ENCODE measurements at places on chromosomes 4 and X.

DNA sequence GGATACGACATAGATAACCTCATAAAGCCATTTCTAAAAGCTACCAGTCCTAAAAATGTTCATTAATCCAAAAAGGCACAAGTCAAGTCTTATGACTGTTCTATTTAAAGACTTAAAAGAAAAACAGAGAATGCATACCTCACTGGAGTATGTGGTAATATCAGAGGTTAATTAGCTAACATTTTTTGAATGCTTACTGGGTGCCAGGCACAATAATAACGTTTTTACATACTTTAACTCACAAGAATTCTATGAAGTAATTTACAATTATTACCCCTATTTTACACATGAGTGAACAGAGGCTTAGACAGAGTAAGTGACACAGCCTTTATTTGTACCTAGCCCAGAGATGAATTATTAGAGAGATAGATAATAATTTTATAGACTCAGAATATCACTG is 207.5 kb downstream of the PDGFC start:
- DNase-seq = no peak

- no peak for DNase-seq
These were observed 65.4 kb downstream of the SOX3 start for GRCh38 chrX:140439476-140439875.

DNA sequence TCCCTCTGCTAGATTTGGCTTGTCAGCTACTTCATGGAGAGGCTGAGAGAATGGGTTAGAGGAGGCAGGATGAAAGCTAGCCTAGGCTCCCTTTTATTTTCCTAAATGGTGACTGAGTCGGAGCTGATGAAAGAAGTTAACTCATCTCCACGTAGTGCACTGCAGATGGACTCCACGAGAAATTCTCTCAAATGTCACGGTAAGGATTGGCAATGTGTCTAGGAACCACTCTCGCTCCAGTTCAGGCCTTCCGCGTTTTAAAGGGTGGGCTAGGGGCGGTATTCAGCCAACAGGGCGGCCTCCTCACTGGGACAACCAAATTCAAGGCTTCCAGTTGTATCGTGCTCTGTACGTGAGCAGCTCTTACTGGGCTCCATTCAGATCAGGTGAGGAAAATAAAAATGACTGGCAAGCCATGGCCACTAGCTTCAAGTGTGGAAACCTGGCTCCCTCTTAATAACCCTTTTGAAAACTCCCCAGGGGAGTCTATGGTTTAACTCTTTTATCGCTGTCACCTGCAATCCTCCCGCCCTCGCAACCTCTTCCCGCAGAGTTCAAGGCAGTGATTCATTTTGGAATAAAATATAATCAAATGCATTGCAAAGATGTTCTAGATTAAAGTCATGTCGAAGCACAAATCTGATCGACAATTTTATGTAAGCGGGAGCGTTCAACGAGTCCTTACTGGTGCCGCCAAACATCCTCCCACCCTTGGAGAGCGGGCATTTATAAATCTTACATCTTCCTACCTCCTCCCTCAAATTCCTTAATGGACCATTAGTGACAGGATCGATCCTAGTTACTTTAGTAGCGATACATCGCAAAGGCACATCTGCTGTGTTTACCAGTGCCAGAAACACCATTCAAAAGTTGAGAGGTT is 1.2 kb downstream of the SPOCK3 start:
- DNase-seq = no peak

GRCh38 chr4:77651820-77652219 is 46.2 kb downstream of the CXCL13 start:
- no peak for DNase-seq

- DNase-seq = no peak
These were observed 79.2 kb upstream of the DDIT4L start for GRCh38 chr4:100269446-100269845.

DNA sequence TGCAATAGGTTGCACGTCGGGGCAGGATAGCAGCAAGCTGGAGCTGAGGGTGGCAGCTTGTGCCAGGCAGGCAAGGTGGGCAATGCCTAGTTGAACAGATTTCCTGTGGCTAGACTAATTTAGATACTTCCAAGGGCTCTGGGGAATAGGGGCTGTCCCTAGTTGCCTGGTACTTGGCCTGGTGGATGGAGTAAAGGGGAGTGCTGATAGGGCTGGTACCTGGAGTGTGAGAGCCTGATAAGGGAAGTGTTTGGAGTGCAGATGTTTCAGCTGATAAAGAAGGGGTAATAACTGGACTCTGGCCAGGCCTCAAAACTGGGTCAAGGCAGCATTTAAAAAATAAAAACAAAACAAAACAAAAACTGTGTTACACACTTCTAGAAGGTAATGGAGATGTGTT is 665.5 kb downstream of the CCSER1 start:
- no peak for DNase-seq

- DNase-seq = peak; percentile 94
These were observed 29.6 kb upstream of the SPON2 start for GRCh38 chr4:1201851-1202525.

DNA sequence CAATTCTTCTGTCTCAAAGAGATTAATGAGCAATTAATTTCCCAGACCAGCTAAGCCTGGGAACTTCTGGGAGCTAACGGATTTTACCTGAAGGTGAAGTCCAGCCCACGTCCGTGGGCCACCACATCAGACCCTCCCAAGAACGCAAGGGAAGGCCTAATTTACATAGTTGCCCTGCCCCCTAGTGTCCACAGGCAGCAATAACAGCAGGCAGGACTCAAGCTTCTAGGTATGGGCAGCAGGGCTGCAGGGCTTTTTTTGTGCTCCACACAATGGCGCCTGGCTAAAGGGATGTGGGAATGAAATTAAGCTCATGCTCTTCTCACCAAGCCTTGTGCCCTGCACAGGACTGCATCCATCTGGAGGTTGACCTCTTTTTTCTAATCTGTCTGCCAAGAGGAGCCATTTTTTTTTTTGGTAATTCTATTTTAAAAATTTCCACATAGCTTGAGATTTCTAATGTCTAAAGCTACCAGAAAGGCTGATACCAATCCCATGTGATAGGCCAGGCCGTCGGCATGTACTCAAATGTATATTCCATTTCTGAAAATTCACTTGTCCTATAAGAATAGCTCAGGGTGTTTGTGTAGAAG is 111.9 kb upstream of the TMEM164 start:
- peak; percentile 63 for DNase-seq

DNA sequence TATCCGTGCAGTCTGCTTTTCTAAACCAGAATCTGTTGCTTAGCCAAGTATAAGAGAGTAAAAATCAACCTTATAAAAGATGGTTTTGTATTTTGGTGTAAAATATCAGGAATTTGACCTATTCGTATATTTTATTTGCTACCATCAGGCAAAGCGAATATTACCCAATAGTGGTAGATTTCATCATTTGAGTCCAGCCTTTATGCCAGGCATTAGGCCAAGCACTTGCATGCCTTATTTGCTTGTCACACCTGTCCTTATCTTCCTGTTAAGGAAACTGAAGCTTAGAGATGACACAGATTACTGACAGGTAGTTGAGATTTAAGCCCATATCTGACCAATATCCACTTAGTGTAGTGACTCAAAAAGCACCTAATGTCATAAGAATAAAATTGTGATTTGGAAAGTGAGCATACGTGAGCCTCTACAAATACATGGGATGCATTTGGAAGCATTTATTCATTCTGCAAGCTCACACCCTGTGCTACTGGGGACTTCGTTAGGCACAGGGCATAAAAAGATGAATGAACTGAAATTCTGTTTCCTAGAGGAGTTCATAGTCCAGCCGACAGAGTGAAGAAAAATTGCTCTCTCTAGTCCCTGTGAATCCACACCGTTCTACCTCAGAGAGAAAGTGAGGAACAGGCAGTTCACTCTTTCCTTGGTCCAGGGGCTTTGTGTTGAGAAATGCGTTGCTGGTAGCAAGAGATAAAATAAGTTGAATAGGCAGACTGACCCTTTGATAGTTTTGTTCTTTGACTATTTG is 2.3 kb upstream of the RNF212 start:
- no peak for DNase-seq

- no peak for DNase-seq
These were observed 104.1 kb upstream of the MCF2 start for GRCh38 chrX:139811942-139812629.

DNA sequence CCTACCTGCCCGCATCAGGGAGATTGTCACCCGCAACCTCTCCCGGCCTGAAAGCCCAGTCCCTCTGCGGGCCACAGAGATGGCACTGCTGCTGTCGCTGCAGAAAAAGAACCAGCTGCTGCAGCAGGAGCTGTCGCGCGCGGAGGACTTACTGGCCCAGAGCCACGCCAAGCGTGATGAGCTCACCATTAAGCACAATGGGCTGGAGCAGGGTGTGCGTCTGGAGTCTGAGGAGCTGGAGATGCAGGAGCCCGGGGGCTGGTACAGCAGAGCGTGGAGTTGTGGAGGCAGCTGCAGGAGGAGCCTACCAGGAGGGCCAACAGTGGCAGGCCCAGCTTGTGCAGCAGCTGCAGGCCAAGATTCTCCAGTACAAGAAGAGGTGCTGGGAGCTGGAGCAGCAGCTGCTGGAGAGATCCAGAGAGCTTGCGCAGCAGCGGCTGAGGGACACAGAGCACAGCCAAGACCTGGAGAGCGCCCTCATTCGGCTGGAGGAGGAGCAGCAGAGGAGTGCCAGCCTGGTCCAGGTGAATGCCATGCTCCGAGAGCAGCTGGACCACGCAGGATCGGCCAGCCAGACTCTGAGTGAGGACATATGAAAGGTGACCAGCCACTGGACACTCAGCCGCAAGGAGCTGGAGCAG is 11.3 kb downstream of the SMIM10L2A start:
- DNase-seq = no peak

GRCh38 chr4:86497980-86498862 is 95.9 kb upstream of the PTPN13 start:
- peak; percentile 55 for DNase-seq

DNA sequence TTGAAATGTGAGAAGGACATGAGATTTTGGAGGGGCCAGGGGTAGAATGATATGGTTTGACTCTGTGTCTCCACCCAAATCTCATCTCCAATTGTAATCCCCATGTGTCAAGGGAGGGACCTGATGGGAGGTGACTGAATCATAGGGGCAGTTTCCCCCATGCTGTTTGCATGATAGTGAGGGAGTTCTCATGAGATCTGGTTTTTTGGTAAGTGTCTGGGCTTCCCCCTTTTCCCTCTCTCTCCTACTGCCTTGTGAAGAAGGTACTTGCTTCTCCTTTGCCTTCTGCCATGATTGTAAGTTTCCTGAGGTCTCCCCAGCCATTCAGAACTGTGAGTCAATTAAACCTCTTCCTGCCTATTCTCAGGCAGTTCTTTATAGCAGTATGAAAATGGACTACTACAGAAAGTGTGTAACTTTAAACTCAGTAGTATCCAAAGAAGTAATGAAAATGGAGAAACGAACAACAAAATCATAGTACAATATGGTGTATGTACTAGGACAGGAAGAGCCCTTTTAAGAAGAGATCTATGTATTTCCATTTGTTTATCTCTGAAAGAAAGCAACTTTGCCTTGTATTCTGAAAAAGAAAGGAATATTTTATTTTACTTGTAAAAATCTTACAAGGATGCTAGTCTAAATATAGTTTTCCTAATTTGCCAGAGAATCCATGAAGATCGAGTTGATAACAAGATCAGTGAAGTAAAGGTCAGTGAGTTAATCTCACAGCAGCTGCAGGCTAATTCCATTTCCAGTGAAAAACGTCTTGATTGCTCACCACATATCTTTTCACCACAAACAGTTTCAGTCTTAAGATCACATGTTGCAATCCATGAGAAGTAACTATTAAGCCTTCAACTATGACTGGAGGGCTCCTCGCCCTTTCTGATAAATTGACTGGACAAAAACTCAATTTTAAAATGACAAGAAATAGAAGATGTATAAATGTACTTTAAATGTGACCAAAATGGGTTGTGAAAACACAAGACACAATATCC is 20.5 kb downstream of the PKD2 start:
- peak; percentile 31 for DNase-seq

DNA sequence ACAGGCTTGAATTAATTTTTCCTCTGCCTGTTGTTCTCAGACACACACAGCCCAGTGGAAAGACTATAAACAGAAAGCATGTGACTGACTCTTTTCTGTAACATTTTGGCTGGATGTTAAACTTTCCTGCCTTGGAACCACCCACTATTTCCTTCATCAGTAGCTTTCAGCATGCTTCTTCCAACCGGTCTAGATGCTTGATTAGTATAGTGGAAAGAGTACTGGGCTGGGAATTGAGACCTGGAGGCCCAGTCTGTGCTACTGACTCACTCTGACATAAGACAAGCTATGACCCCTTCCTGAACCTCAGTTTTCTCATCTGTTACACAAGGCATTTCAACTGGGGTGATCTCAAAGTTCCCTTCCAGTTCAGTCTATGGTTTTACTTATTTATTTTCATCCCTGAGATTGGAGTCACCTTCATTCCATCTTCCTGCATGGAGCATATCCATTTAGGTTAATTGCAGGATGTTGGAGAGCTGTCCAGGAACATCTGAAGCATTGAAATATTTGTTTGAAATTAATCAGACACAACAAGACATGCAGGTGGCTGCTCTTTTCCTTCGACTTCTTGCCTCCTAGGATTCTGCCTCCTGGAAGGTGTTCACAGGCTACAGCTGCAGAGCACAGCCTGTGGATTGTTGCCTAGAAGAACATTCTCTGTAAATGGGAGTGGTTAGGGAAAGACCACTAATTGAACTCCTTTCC is 173.4 kb downstream of the RTL9 start:
- no peak for DNase-seq

DNA sequence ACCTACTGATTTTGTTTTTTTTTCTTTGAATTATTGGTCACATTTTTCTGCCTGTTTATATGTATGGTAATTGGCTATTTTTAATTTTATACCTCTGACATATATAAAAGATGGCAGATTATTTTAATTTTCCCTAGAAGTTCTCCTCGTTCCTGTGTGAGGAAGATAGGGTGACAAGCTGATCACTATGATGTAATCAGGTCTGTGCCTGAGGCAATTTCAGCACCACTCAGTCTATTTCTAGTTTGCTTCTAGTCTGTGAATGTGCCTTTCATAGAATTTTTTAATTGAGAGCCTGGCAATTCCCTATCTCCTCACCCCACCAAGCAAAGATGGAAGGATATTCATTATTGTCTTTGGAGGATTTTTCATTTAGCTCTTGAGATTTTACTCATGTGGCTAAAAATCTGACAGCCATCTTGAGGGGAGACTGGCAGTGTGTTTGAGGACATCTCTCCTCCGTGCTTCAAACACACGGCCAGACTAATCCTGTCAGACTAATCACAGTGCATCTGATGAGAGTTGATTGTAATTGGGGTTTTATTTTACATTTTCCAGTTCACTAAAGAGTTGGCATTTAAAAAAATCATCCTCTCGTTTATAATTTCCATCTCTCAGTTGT is 500.3 kb downstream of the TRIML1 start:
- DNase-seq = no peak

Data from activated CD4-positive, alpha-beta T cell treated with anti-CD3 and anti-CD28 coated beads, Interleukin-2, amount 50 U/mL, for 16 hours (primary cell).